ENCODE measurements at places on chromosomes 3 and 15. TPM values are rescaled to one million over a fixed set of nuclear protein-coding genes. Genes with fewer than 3 reads are reported as not detected.

DNA sequence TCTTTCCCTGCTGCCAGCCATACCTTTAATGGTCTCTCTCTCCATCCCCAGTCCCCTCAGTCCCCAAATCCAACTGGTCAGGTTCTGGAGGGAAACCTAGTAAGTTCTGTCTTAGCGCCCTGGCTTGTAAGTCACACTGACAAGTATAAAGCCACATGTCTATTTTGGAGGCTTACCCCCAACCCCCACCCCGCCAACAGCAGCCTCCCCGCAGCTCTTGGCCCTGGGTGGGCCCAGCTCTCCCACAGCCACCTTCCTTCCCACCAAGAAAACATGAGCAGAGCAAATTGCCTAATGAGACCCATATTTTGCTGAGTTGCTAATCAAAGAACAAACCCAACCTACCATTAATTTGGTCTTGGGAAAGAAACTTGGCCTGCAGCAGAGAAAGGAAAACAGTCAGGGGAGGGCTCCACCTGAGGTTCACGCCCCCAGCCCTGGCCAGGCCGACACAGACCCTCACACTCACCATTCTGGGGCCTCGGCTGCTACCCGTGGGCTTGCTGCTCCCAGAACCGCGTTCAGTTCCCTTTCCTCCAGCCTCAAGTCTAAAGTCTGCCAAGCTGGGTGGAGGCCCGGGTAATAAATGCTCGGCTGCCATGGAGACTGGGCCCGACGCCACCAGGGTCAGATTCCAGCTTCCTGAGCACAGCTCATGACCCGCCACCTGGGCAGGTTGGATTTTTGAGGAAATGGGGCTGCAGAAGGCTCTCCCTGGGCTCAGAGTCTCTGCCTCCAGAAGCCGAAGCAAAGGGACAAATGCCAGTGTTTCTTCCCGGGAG lies at the start of gene CALML4:
TSS of gene CALML4 (minus strand) at position 557 of the 782 bp plus-strand sequence. CDS start at position 472, 85 bp downstream.
- H3K4me3 ChIP-seq, result peak within 1 kb of the TSS; percentile 30
- DNase-seq, result peak; percentile 93
- H3K4me1 ChIP-seq, result peaks cover 63% of the 10 kb centered on the region
- peak within 1 kb of the TSS; percentile 72 for H3K27ac ChIP-seq
- H3K36me3 ChIP-seq, result no peaks in the 10 kb centered on the region

Gene ACKR4
- 16.7 TPM for total RNA-seq

DNA sequence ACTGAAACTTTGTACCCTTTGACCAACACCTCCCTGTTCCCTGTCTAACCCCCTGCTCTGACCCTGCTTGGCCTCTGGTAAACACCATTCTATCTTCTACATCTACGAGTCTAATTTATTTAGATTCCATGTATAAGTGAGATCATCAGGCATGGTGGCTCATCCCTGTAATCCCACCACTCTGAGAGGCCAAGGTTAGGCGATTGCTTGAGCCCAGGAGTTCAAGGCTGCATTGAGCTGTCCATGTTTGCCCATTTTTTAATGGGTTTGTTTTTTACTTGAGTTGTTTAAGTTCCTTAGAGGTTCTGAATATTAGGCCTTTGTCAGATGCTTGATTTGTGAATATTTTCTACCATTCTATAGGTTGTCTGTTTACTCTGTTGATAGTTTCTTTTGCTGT lies 16.9 kb downstream of the FBXW12 start:
- H3K4me3 ChIP-seq, result no peak overlapping the region
- DNase-seq, result no peak
- no peak overlapping the region for H3K27ac ChIP-seq
- no peaks in the 10 kb centered on the region for H3K27me3 ChIP-seq
- no peaks in the 10 kb centered on the region for H3K36me3 ChIP-seq
- no peaks in the 10 kb centered on the region for H3K4me1 ChIP-seq

GRCh38 chr15:44194323-44195150 lies 534 bp downstream of the FRMD5 start:
- H3K4me3 ChIP-seq, result peak overlapping the region; percentile 61
- H3K36me3 ChIP-seq, result no peaks in the 10 kb centered on the region
- DNase-seq, result peak; percentile 45

- H3K36me3 ChIP-seq, result no peaks in the 10 kb centered on the region
- no peaks in the 10 kb centered on the region for H3K27me3 ChIP-seq
- H3K4me1 ChIP-seq, result peaks cover 12% of the 10 kb centered on the region
- DNase-seq, result peak; percentile 84
- peak overlapping the region; percentile 49 for H3K27ac ChIP-seq
These were observed 79.7 kb downstream of the FBN1 start for GRCh38 chr15:48565560-48566482.

Gene GAP43
- total RNA-seq, result 3.6 TPM

DNA sequence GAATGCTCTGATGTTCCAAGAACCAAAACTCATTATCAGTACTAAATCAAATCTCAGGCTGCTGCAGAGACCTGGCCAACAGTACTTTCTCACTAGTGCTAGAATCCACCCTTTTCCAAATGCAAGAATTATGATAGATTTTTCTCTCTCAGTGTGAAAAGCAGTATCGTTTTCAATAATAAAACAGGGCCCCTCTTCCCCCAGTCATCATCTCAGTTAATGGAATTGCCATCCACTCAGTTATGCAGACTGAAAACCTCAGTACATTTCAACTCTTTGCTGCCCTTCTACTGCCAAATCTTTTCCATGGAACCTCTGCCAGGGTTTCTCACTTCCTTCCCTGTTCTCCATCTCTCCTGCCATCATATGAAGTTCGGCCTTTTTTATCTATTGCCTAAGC lies 72.4 kb upstream of the FGF12 start:
- no peak for DNase-seq
- H3K27ac ChIP-seq, result no peak overlapping the region
- H3K4me3 ChIP-seq, result no peak overlapping the region
- no peaks in the 10 kb centered on the region for H3K4me1 ChIP-seq
- no peaks in the 10 kb centered on the region for H3K27me3 ChIP-seq

DNA sequence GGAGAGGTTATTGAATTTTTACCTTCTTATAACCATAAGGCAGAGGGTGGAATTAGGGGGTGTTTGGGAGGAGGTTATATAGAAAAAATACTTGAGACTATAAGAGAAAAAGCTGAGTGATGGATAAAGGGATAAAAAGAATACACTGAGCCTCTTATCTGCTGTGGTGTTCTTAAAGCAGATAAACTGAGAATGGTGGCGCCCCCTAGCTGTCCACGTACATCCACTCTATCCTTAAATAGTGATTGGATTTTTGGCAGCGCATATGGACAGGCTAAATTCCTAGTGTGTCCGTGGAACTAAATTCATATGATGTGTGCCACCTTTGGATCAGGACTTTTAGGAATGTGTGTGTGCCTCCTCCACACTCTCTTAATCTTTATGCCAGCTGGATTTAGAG lies 121.1 kb downstream of the OXSM start:
- no peaks in the 10 kb centered on the region for H3K27me3 ChIP-seq
- H3K4me1 ChIP-seq, result no peaks in the 10 kb centered on the region
- no peak overlapping the region for H3K27ac ChIP-seq
- peak; percentile 31 for DNase-seq
- no peak overlapping the region for H3K4me3 ChIP-seq

DNA sequence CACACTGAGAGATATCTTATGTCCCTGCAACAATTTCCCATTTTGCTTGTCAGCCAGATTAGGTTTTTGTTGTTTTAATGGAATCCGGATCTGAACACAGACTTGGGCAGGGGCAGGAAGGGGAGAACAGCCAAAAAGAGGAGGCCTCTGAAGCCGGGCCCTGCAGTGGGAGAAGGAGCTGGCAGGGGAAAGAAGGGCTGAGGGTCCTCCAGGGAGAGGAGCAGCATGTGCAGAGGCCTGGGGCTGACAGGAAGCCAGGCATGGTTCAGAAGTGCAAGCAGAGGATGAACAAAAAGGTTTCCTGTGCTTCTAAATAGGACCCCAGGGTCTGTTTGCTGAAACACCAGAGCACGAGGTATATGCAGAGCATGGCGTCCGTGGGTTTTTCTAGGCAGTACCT lies 49.1 kb upstream of the POMGNT2 start:
- H3K36me3 ChIP-seq, result no peaks in the 10 kb centered on the region
- no peaks in the 10 kb centered on the region for H3K27me3 ChIP-seq
- no peak overlapping the region for H3K27ac ChIP-seq

DNA sequence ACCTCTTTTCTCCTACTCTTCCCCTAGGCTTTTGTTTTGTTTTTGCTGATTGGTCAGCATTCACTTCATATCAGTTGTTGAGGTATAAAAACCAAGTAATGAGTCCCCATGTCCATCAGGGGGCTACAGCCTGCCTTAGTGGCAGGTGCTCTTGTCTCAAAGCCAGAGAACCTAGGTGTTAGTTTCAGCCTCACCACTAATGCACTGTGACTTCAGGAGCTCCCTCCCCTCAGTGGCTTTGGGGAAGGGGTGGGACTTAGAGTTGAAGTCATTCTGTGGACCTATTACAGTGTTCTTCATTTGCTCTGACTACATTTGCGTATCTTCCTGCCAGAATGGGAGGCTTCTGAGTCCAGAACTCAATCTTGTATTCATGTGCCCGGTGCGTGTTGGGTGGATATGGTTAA lies 41.6 kb downstream of the NR2C2 start:
- no peak for DNase-seq
- no peaks in the 10 kb centered on the region for H3K36me3 ChIP-seq
- H3K27ac ChIP-seq, result no peak overlapping the region
- no peak overlapping the region for H3K4me3 ChIP-seq
- no peaks in the 10 kb centered on the region for H3K27me3 ChIP-seq

Gene TNFAIP8L3
- total RNA-seq, result 0.58 TPM

- H3K27me3 ChIP-seq, result no peaks in the 10 kb centered on the region
- peak overlapping the region; percentile 78 for H3K27ac ChIP-seq
- H3K4me1 ChIP-seq, result peaks cover 4% of the 10 kb centered on the region
- DNase-seq, result peak; percentile 77
These were observed 30.0 kb downstream of the NBEAL2 start for GRCh38 chr3:47009225-47010110.

Gene P2RY13
- 1.2 TPM for total RNA-seq

Gene TGM4
- not detected for total RNA-seq

Gene DPPA2
- not detected for total RNA-seq
